Progenitor cell of endocrine pancreas (in vitro differentiated cells): ENCODE measurements at places on chromosomes 7 and 10. TPM values are rescaled to one million over a fixed set of nuclear protein-coding genes. Genes with fewer than 3 reads are reported as not detected.

CCDC172 gene
- total RNA-seq = not detected in 2 replicates

NXPH1 gene
- not detected in 2 replicates for total RNA-seq

DNA sequence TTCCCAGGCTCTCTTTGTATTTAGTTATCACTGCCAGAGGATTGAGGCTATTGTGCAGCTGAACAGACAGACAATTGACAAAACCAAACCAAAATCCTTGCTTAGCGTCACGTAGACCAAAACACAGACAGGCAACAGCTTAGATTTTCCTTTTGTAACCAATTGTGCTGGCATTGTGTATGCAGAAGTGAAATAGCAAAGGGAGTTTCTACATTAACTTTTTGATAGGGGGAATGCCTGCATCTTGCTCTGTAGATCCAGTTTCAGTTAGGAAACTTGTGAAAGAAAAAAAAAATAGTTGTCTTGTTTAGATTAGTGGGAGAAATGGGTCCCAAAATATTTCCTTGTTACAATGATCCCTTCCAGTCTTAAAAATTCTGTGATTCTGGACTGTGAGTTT is 333.8 kb downstream of the BBS9 start:
- no peak for DNase-seq

GRCh38 chr7:729140-730000 is 2.3 kb upstream of the PRKAR1B start:
- DNase-seq = no peak

GRCh38 chr10:86451604-86451960 is 70.0 kb downstream of the WAPL start:
- no peak for DNase-seq

DNA sequence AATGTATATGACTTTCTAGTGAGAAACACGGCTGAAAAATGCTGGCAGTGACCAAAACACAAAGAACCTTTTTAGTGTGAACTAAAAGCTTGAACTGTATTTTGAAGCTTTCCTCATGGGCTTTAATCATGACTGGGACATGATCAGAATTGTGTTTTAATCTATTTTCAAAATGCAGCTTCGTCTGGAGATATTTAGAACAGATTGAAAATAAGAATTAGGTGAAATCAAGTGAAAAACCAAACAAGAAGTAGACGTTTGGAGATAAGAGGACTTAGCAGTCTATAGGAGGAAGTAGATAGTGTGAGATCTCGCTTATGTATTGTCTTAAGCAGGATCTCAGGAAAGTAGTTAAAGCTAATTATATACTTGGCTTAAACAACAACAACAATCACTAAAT is 865.4 kb upstream of the MBL2 start:
- DNase-seq = no peak

DNA sequence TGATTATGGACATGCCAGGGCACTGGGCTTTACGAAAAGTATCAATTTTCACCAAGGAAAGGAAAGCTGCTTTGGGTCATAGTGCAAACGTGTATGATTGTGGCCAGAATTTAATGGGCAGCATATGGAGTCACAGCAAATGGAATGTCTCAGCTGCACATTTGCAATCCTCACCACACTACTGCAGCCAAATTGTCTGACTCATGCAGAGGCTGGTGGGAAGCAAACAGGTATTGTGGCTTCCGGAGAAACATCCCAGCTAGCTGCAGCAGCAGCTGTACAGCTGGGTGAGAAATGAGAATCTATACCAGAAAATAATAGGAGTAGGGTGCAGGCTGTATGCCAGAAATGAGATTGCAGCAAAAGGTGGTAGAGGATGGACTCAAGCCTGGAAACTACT is 374.7 kb upstream of the VWC2 start:
- DNase-seq = no peak

DNA sequence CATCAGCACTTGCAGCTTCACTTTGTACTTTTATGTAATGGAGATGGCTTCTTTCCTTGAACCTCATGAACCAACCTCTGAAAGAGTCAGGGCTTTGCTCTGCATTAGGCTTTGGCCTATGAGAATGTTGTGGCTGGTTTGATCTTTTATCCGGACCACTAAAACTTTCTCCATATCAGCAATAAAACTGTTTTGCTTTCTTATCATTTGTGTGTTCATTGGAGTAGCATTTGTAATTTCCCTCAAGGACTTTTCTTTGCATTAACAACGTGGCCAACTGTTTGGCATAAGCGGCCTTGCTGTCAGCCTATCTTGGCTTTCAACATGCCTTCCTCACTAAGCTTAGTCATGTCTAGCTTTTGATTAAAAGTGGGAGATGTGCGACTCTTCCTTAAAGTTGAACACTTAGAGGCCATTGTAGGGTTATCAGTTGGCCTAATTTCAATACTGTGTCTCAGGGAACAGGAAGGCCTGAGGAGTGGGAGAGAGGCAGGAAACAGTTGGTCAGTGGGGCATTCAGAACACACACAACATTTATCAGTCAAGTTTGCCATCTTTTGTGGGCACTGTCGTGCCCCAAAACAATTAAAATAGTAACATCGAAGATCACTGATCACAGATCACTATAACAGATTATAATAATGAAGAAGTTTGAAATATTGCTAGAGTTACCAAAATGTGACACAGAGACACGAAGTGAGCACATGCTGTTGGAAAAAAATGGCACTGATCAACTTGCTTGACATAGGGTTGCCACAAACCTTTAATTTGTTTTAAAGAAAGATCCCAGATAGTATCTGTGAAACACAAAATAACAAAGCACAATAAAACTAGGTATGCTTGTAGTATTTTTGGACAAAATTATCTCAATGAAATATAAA is 64.7 kb downstream of the NRF1 start:
- no peak for DNase-seq

DNA sequence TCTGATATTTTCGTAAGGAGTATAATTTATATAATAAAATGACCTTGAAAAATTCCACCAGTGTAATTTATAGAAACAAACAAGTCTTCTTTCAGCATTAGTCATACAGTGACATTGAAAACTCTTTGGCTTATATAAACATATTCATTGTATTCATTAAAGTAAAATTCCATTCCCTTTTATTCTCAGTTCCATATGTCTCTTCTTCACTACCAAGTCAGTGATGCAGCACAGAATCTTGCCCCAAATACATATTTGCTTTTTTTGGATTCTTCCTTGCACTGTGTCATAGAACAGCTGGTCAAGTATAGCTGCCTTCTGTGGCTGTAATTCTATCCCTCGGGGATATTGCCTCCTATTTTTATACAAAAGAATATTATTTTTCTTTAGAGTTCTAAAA is 884.5 kb upstream of the POT1 start:
- no peak for DNase-seq
